ENCODE measurements at places on chromosomes 1 and 21. TPM values are rescaled to one million over a fixed set of nuclear protein-coding genes. Genes with fewer than 3 reads are reported as not detected.

GRCh38 chr1:165508291-165508690 lies 35.5 kb upstream of the LRRC52 start:
- no peak for DNase-seq

The CSF3R gene
- polyA plus RNA-seq = 3.7 TPM

DNA sequence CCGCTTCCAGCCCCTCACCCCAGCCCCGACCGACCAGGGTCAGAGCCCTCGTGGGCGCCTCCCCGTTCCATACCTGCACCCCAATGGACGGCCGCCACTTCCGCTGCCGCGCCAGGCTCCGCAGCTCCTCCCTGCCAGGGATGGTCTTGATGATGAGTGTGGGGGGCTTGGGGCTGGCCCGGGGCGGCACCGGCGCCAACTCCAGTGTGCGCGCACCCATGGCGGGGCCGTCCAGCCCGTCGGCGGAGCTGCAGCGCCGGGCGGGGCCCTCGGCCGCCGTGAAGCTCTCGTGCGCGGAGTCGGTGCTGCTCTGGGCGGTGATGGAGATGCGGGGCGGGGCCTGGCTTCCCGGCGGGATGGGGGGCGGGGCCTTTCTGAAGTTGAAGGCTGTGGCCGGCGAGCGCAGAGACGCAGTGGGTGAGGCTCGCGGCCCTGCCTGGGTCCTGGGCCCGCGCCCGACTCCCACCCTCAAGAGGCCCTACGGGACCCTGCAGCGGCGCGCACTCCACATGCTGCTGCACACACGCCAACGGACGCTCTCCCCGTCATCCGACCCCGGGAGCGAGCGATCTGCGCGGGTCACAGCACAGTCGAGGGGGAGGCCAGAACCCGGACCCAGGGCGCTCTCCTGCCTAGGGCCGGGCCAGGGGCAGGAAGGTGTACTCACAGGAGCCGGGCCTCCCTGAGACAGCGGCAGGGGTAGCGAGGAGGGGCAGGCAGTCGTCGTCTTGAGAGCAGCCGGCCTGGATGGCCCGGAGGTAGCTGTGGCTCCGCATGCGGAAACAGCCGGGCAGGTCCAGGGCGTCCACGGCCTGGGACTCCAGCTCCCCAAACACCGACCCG lies 26.1 kb upstream of the SMIM12 start:
- no peak for DNase-seq

The GIPC2 gene
- 1.4 TPM for polyA plus RNA-seq

GRCh38 chr1:224607188-224608148 lies 8.6 kb upstream of the CNIH3 start:
- no peak for DNase-seq

The ANXA9 gene
- 2.3 TPM for polyA plus RNA-seq

DNA sequence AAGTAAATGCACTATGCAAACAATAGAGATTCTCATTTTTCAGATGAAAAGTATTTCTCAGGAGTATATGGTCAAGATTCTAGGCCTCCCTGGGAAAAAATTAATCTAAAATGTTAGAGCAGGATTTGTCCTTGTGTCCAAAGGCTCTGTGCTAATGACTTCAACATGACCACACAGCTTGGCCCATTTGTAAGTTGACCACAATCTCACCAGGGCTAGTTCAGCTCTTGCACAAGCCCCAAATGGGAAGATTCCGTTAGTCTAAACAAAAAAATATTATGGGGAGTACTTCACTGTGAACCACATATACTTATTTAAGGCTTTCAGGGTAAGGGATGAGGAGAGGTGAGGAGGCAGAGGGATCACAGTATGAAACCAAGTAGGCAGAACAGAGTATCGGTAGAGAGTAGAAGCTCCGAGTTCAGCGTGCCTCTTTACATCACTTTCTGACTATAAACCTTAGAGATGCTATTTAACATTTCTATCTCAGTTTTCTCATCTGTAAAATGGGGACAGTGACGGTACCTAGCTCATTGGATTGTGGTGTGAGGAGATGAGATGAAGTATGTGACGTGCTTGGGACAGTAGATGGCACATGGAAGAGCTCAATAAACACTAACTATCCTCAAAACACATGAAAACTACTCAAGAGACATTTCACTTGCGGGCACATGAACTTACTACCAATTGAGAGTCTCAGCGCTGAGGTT lies 37.8 kb upstream of the CTTNBP2NL start:
- DNase-seq = no peak

GRCh38 chr1:240998024-240998423 lies 359.0 kb downstream of the RGS7 start:
- DNase-seq = no peak

GRCh38 chr1:24714859-24715520 lies 30.3 kb upstream of the CLIC4 start:
- DNase-seq = no peak

DNA sequence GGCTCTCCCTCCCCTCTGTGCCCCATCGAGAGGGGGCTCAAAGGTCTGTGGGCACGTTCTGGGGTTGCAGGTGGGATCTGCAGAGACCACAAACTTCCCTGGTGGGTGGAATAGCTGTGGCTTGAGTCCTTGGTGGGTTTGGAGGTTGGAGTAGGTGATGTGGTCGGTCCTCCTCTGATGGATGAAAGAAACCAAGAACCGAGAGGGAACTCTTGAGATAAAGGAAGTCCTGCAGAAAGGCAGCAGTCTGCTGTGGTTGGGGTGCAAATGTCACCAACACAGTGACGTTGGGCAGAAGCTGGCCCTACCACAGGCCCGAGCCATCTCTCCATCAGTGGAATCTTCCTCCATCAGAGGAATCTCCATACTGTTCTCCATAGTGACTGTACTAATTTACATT lies 171.8 kb downstream of the FCRL5 start:
- no peak for DNase-seq

DNA sequence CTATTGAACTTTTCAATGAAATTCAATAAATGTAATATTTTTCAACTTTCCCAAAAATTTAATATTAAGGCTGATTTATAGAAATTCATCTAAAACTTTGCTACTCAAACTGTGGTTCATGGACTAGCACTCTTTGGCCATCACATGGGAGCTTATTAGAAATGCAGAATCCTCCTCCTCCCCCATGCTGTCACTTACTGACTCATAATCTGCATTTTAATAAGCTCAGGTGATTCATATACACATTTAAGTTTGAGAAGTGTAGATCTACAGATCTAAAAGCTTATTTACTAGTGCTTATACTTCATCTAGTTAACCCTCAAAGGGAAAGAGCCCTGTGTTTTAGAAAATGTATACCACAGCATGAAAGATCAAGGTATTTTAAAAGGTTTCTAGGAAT lies 84.3 kb downstream of the HS2ST1 start:
- no peak for DNase-seq

DNA sequence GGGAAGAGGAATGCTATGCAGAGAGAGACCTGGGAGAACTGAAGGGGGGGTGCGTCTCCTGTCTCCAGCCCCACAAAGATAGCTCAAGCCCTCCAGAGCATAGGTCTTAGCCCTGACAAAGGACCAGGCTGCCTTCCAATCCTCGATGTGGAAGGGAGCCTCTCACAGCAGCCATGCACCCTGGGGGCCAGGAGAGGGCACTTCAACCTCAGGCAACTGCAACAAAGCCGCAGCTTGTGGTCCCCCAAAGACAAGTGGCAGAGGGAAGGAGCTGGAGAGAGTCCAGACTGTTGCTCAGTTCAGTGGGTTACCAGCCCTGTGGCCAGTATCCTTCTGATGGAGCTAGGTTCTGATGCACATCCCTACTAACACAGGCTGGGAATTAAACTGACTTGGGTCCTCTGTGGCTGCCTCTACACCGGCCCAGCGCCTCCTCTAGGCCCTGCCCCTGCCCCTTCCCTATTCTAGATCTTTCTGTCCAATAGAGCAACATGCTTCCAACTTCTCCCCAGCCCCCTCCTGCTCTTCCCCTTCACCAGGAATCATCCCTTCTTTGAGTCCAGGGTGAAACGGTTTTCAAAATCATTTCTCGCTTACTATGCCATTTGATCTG lies 100.7 kb upstream of the SPATA6 start:
- peak; percentile 49 for DNase-seq

GRCh38 chr1:26168410-26169197 lies at the start of gene C1orf232:
TSS of gene C1orf232 (minus strand) at chr1:26168963. CDS start at chr1:26168499, 464 bp downstream.
- peak; percentile 34 for DNase-seq

The CFAP141 gene
- not detected for polyA plus RNA-seq

- no peak for DNase-seq
Observed at GRCh38 chr1:44000122-44000665, 8.8 kb downstream of the CCDC24 start.

- DNase-seq = no peak
Observed at GRCh38 chr1:192552760-192553191, 22.8 kb upstream of the RGS1 start.

DNA sequence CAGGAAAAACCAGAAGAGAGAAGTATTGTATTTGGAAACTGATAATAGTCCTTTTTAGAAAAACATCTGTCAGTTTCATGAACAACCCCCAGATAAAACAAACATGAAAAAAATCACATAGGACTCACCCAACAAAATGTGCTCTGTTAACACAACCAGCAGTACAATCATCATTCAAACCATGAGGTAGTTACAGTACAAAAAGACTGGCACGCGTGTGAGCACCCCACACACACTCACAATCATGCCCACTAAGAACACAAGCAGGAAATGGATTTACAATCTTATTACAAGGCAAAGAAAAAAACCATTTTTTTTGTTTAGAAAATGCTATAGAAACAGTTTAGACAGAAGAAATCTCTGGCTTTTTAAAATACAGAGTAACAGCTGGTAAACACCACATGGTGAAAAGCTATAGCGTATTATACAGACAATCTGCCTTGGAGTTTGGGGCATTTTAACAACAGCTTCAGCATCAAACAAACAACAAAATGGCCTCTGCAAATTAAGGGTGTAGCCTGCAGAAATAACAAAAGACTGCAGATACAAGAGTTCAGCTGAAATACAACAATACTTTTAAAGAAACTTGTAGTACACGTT lies 180.0 kb downstream of the CDC7 start:
- no peak for DNase-seq

DNA sequence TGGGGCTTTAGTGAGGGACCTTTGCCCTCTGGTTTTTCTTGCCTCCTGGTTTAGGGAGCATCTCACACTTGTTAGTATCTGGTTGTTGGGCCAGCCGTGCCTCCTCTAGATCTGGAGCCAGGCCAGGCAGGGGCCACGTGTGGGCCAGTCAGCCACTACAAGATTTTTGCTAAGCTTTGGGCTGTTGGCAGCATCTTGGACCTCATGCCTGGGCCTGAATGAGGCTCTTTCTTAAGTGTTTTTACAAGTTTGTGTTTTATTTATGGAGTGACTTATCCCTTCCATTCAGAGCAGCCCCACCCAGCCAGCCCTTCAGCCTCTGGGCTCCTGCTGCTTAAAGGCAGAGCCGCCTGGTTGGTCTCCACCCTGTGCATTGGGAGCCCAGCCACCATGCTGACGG lies 1.6 kb upstream of the SH3BGRL3 start:
- peak; percentile 36 for DNase-seq
